Bronchus fibroblast of lung (primary cell): ENCODE measurements at places on chromosomes 2 and 18. TPM values are rescaled to one million over a fixed set of nuclear protein-coding genes. Genes with fewer than 3 reads are reported as not detected.

FAP gene
- 33.3 and 40.7 TPM in 2 replicates for total RNA-seq

POTEC gene
- not detected in 2 replicates for total RNA-seq

RESP18 gene
- not detected in 2 replicates for total RNA-seq

LMAN1 gene
- total RNA-seq = 117 and 124 TPM in 2 replicates

C2orf78 gene
- total RNA-seq = not detected in 2 replicates

ARPC2 gene
- total RNA-seq = 290 and 337 TPM in 2 replicates

SLC40A1 gene
- total RNA-seq = 1.7 and 2.1 TPM in 2 replicates

RAB6C gene
- total RNA-seq = not detected in 2 replicates

CCDC85A gene
- total RNA-seq = 0.15 and 0.34 TPM in 2 replicates

RRM2 gene
- 140 and 186 TPM in 2 replicates for total RNA-seq

HOXD10 gene
- total RNA-seq = not detected in 2 replicates

DSEL gene
- 18.0 and 21.5 TPM in 2 replicates for total RNA-seq

GPC1 gene
- 125 and 135 TPM in 2 replicates for total RNA-seq

TUBA3E gene
- not detected in 2 replicates for total RNA-seq

TMEM178A gene
- 0.84 TPM in 1 of 2 replicates, not detected in the other for total RNA-seq

RAX gene
- total RNA-seq = not detected in 2 replicates

ARHGAP15 gene
- total RNA-seq = not detected in 2 replicates

SFTPB gene
- total RNA-seq = not detected in 2 replicates

PLA2R1 gene
- 1.3 and 1.5 TPM in 2 replicates for total RNA-seq

REG3A gene
- not detected in 2 replicates for total RNA-seq

GCG gene
- total RNA-seq = not detected in 2 replicates

COLEC11 gene
- 0.50 and 0.59 TPM in 2 replicates for total RNA-seq

LOXHD1 gene
- not detected in 2 replicates for total RNA-seq

ALPG gene
- total RNA-seq = not detected in 2 replicates

MSH2 gene
- 19.8 and 20.5 TPM in 2 replicates for total RNA-seq

ERFE gene
- total RNA-seq = 4.2 TPM in 2 replicates

VAMP5 gene
- total RNA-seq = 98.0 and 106 TPM in 2 replicates

DNAJC27 gene
- 1.0 and 2.9 TPM in 2 replicates for total RNA-seq

MARCHF4 gene
- total RNA-seq = 0.67 and 1.2 TPM in 2 replicates

RPS27A gene
- total RNA-seq = 1,202 and 1,279 TPM in 2 replicates

FBXO48 gene
- total RNA-seq = 0.30 and 0.67 TPM in 2 replicates

ITGAV gene
- 30.8 and 37.2 TPM in 2 replicates for total RNA-seq

VWA3B gene
- not detected in 2 replicates for total RNA-seq

BOLL gene
- not detected in 2 replicates for total RNA-seq
